ENCODE measurements at places on chromosomes 5 and 9.

DNA sequence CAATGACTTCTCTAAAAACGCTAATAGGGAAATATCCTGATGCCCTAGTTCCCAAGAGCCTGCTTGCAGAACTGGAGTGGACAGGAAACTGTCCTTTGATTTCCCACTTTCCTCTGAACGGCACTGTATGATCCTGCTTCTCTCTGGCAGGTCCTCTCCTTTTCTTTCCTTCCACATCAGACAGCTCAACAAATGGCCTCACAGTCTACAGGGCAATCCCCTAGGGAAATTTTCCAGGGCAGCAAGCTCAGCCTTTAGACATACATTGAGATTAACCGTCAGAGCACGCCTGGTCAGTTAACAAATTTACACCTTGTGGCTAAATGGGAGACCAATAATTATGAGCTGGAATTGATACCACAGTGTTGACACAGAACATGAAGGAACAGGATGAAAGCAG lies 164.9 kb downstream of the SLC24A2 start:
- DNase-seq: no peak

DNA sequence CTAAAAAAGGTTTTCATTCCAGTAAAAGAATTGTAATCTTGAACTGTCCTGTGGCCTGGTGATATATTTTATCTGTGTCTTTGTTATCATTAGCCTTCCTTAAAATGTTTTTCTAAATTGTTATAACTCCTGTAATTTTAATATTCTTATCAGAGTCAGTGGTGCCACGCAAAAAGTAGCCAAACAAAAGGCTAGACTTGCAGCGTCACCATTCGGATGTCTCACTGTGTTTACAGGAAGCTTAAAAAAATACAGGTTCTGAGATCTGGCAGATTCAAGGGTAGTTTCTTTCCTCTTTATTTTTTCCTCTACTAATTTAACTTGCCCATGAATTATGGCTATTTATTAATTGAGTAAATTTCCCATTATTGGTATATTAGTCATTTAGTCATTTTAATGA lies 362.3 kb downstream of the MAT2B start:
- DNase-seq: no peak

DNA sequence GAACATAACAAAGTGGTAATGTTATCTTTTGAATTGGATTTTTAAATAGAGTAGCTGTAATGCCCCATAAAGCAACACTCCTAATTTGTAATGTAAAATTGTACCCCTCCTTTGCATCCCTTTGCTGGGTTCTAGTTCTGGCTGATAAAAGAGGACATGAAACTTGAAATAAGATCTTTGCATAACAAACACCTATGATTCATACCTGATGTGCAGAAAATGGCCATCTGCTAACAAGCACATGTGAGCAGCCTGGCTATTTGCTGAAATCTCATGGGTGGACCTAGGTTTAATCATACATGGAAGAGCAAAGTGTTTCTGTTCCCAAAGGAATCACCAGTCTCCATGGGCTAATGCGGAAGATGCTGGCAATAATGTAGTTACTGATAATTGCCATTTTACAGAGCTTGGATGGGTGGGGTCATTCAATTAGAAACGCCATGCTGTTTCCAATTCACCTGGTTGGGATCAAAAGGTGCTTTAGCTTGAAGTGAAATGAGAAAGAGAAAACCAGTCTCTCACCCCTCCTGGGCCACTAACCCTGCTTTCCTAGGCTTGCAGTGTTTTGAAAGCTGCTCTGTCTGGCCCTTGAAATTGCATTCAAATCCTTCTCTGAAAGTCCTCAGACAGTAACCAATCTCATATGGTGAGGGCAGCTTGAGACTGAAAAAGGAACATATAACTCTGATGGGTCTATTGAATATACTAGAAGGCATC lies 585.1 kb downstream of the TLE4 start:
- DNase-seq: no peak

DNA sequence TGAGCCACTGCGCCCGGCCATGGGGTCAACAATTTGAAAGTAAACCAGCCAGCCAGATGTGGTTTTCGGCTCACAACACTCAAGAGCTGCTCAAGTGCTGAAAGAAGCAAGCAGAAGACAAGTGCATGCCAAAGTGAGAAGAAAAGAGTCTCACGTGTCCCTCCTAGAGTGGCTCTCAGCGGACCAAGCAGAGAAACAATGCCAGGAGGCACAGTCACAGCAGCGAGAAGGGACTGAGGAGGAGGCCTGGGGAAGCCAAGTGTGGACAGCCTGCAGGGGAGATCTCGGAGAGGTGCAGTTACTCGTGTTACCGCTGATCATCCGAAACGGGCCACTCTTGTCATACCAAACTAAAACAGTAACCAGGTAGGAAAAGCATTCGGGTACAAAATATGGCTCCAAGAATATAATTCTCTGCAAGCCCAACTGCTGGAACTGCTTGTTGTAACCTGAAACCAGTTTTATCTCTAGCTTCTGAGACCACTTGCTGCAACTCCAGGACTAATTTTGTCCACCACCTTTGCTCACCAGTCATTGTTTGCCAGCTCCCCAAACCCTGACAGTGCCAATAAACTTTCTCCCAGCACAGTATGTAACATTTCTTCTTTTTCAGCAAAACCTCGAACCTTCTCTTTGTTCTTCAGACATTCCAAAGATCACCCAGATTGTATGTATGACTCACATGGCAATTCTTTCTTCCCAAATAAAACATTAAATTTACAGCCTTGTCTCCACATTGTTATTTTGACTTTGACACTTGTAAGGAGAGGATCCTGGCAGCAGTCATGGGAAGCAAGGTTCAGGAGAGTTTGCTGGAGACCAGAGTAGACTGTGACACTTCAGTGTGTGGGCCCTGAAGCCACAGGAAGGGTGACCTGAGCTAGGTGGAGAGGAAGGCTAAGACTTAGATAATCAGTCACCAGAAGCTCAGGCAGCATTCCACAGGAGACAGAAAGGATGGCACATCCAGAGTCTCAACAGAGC lies 6.3 kb downstream of the SLC35D2 start:
- peak; percentile 51 for DNase-seq

GRCh38 chr5:150513375-150514309 lies 5.7 kb downstream of the NDST1 start:
- DNase-seq: no peak

DNA sequence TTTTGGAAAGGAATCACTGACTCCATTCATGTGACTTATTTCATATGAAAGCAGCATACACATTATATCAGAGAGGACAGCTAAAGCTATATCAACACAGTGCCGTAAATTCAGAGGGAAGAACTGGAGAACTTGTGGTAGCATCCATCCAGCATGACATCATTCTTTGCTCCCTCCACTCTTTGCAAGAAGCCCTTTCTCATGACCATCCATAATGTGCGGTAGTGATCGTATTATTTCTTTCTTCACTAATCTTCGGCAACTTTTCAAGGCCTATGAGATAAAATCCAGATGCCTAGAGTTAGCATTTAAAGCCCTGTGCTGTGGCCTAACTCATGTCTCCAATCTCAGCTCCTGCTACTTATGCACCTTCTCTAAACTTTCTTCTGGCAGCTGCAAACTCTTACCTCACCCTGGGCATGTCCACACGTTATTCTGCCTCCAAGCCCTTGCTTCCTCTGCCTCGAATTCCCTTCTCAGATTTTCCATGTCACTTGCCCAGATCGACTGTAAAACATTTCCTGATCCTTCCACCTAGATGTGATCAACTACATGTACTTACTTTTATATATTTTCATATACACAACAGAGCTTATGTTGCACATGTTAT lies 307.3 kb upstream of the SGCD start:
- no peak for DNase-seq

DNA sequence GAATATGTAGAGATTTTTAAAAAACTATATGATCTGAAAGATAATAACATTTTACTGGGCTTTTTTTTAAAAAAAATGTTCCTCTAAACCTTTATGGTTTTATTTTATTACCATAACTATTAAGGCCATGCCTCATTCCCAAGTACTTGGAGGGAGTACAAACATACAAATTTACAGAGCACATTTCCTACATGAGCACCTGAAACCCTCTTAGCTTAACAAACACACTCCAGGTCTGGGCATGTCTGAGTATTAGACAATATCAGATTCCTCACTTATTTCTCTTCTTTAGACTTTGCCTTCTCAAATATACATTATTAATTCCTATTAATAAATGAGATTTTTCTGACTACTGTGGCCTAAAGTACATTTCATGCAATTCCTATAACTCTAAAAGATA lies 319.2 kb downstream of the SLCO4C1 start:
- no peak for DNase-seq

DNA sequence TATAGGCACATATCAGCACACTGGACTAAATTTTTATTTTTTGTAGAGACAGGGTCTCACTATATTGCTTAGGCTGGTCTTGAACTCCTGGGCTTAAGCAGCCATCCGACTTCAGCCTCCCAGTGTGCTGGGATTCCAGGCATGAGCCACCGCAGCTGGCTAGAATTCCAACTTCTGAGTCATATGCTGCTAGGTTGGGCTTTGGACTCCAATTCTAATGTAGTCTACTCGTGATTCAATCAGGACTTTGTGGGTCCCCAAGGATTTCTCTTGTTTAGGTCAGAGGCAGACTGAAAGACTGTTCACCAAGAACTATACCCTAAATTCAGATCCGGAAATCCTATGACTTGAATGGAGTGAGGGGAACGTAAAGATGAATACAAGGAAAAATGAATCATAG lies 68.2 kb upstream of the CHD1 start:
- no peak for DNase-seq

DNA sequence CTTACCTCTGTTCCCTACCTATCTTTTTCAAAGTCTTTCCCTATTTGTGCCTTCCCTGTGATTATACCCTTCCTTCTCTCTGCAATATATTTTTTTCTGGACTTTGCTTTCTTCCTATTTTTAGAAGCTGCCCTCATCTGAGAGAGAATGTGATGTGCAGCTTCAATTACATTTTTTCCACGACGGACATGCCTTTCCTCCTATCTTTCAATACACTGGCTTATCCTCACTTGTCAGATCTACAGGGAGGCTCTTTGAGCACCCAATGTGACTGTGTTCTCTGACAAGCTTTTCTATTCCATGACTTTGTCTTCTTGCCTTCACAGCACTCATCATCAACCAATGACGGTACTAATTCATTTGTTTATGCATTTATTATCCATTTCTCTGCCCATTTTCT lies 227.9 kb upstream of the CLINT1 start:
- DNase-seq: no peak

DNA sequence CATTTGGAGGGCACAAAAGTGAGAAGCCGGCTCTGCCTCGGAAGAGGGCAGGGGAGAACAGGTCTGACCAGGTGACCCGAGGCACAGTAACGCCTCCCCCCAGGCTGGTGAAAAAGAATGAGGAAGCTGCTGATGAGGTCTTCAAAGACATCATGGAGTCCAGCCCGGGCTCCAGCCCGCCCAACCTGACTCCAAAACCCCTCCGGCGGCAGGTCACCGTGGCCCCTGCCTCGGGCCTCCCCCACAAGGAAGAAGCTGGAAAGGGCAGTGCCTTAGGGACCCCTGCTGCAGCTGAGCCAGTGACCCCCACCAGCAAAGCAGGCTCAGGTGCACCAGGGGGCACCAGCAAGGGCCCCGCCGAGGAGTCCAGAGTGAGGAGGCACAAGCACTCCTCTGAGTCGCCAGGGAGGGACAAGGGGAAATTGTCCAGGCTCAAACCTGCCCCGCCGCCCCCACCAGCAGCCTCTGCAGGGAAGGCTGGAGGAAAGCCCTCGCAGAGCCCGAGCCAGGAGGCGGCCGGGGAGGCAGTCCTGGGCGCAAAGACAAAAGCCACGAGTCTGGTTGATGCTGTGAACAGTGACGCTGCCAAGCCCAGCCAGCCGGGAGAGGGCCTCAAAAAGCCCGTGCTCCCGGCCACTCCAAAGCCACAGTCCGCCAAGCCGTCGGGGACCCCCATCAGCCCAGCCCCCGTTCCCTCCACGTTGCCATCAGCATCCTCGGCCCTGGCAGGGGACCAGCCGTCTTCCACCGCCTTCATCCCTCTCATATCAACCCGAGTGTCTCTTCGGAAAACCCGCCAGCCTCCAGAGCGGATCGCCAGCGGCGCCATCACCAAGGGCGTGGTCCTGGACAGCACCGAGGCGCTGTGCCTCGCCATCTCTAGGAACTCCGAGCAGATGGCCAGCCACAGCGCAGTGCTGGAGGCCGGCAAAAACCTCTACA lies 11.8 kb downstream of the QRFP start:
- no peak for DNase-seq

- no peak for DNase-seq
Measured at GRCh38 chr5:67414712-67415111, 218.1 kb upstream of the CD180 start.

- no peak for DNase-seq
Measured at GRCh38 chr9:134223091-134223490, 58.7 kb upstream of the RNU6ATAC start.

GRCh38 chr5:44945743-44946142 lies 137.0 kb downstream of the MRPS30 start:
- DNase-seq: no peak

GRCh38 chr9:119091074-119091473 lies 278.2 kb downstream of the BRINP1 start:
- DNase-seq: no peak

GRCh38 chr5:35246411-35246810 lies 16.1 kb upstream of the PRLR start:
- DNase-seq: no peak

DNA sequence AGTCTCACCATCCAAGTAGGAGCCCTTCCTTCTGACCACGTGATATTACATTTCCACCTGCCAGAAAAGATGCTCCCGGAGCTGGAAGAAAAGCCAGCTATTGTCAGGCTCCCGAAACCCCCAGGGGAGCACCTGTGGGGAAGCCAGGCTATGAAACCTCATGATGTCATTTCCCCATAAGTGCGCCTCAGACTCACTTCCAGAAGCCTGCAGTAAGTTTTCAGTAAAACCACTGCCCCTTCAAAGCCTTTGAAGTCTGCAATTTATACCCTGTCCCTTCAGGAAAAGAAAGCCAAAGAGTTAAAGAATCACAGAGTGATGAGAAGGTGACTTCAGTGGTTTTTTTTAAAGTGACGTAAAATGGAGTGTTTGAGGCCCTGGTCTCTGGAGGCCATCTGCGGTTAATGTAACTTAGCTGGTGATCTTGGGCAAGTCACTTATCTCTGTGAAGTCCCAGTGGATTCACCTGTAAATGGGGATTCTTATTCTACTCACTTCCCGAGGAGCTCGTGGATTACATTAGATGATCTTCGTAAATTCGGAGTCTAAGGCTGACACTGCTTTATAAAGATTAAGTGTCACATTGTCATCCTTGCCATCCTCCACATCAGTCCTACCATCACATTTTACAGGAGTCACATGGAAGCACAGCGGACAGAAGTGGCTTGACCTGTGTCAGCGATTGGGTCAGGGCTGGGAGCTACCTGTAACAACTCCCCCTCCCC lies 2.6 kb upstream of the SEMA6A start:
- no peak for DNase-seq

DNA sequence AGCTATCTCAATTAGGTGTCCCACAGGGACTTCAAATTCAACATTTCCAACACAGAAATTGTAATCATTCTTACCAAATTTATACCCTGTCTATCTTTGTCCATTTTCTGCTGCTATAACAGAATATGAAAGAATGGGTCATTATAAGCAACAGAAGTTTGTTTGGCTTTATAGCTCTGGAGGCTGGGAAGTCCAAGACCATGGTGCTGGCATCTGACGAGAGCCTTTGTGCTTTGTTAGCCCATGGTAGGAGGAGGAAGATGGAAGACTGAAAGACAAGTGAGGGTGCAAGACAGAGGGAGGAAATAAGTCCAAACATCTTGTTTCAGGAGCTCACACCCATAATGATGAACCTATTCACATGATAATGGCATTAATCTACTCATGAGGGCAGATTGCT lies 72.2 kb downstream of the CWC27 start:
- no peak for DNase-seq

GRCh38 chr9:28598408-28598807 lies 1025.1 kb upstream of the C9orf72 start:
- no peak for DNase-seq

Data from Caki2 (cell line).